ENCODE measurements at places on chromosomes 12 and 14. TPM values are rescaled to one million over a fixed set of nuclear protein-coding genes. Genes with fewer than 3 reads are reported as not detected.

- H3K27me3 ChIP-seq = no peaks in the 10 kb centered on the region
- no peaks in the 10 kb centered on the region for H3K36me3 ChIP-seq
- peaks cover 7% of the 10 kb centered on the region for H3K4me1 ChIP-seq
- H3K4me3 ChIP-seq = no peak overlapping the region
- no peak for DNase-seq
- H3K27ac ChIP-seq = no peak overlapping the region
Observed at GRCh38 chr12:68958322-68958721, 25.4 kb upstream of the CPM start.

Gene MYF5
- not detected for polyA plus RNA-seq

- DNase-seq = no peak
- H3K27ac ChIP-seq = no peak overlapping the region
- H3K27me3 ChIP-seq = no peaks in the 10 kb centered on the region
- no peaks in the 10 kb centered on the region for H3K4me1 ChIP-seq
- peaks cover 10% of the 10 kb centered on the region for H3K36me3 ChIP-seq
- no peak overlapping the region for H3K4me3 ChIP-seq
Observed at GRCh38 chr12:122501489-122501989, 807 bp upstream of the ZCCHC8 start.

- no peaks in the 10 kb centered on the region for H3K27me3 ChIP-seq
- H3K4me3 ChIP-seq = no peak overlapping the region
- no peak for DNase-seq
- H3K36me3 ChIP-seq = no peaks in the 10 kb centered on the region
- H3K27ac ChIP-seq = no peak overlapping the region
- no peaks in the 10 kb centered on the region for H3K4me1 ChIP-seq
Observed at GRCh38 chr12:60926256-60926655, 1330.4 kb downstream of the SLC16A7 start.

All from kidney (tissue), 22 donors.